ENCODE measurements at places on chromosomes 1 and 21. TPM values are rescaled to one million over a fixed set of nuclear protein-coding genes. Genes with fewer than 3 reads are reported as not detected.

Gene GJA9
- not detected for total RNA-seq

Gene EXO5
- 21.1 TPM for total RNA-seq

Gene ABCA4
- 2.5 TPM for total RNA-seq

Gene HIVEP3
- 2.0 TPM for total RNA-seq

Gene MNDA
- total RNA-seq, result not detected

Gene PTPRC
- total RNA-seq, result 0.58 TPM

Gene CELA3A
- not detected for total RNA-seq

Gene SLC1A7
- 0.58 TPM for total RNA-seq

Gene IL10
- total RNA-seq, result not detected

Gene BSND
- not detected for total RNA-seq

Gene DRAXIN
- total RNA-seq, result 0.56 TPM

Gene AMY1A
- not detected for total RNA-seq

Gene SAMSN1
- total RNA-seq, result not detected

Gene RIPPLY3
- total RNA-seq, result not detected

Gene PLA2G2C
- not detected for total RNA-seq

Gene VCAM1
- total RNA-seq, result 5.4 TPM

Gene CACNA1S
- total RNA-seq, result not detected

Gene CLEC20A
- not detected for total RNA-seq

Gene CD53
- total RNA-seq, result not detected

Gene AMY2B
- 1.5 TPM for total RNA-seq

Gene OR10J4
- total RNA-seq, result not detected

Gene CD34
- total RNA-seq, result 0.56 TPM

Gene HLX
- 18.9 TPM for total RNA-seq

Gene RGS1
- under 0.01 TPM for total RNA-seq

Gene GNPAT
- 53.9 TPM for total RNA-seq

Gene TP73
- total RNA-seq, result not detected

Gene LENEP
- not detected for total RNA-seq

Gene HSD3B1
- total RNA-seq, result not detected

Gene PCSK9
- 0.19 TPM for total RNA-seq

Gene INSRR
- not detected for total RNA-seq

Gene CFAP141
- not detected for total RNA-seq

Gene OLFML2B
- 1.2 TPM for total RNA-seq

Gene OPRD1
- total RNA-seq, result not detected

Measured in regular cardiac myocyte (primary cell).